Naive thymus-derived CD8-positive, alpha-beta T cell (primary cell): ENCODE measurements at places on chromosomes 16 and 17. TPM values are rescaled to one million over a fixed set of nuclear protein-coding genes. Genes with fewer than 3 reads are reported as not detected.
A peak's percentile ranks its signal among the peaks of the same experiment; 100 is the strongest.

Gene DCXR
- 81.0 TPM for total RNA-seq

Gene CA5A
- not detected for total RNA-seq

Gene THUMPD1
- 83.3 TPM for total RNA-seq

DNA sequence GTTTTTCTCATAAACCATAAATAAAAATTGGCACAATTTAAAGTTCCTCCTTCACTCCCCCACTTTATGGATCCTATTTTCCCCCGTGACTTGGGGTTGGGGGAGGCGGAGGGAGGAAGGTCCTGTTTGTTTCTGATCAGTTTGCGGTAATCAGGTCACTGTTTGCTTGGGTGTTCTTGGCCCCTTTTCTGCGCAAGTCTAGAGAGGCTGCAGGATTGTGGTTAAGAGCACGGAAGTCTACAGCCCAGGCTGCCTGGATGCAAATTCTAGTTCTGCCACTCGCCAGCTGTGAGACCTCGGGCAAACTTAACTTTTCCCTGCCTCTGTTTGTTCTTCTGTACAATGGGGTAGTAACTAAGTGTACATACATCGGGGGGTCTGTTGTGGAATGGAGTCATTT lies 12.1 kb downstream of the ATP2C2 start:
- peaks cover 32% of the 10 kb centered on the region for H3K27me3 ChIP-seq
- DNase-seq = peak; percentile 12
- no peak overlapping the region for H3K27ac ChIP-seq
- peaks cover 1% of the 10 kb centered on the region for H3K4me1 ChIP-seq
- H3K4me3 ChIP-seq = no peak overlapping the region

GRCh38 chr17:4565209-4566141 lies 5.1 kb upstream of the GGT6 start:
- no peaks in the 10 kb centered on the region for H3K36me3 ChIP-seq
- peaks cover 32% of the 10 kb centered on the region for H3K4me1 ChIP-seq
- H3K27me3 ChIP-seq = no peaks in the 10 kb centered on the region
- peak overlapping the region; percentile 67 for H3K27ac ChIP-seq
- no peak for DNase-seq
- peak overlapping the region; percentile 62 for H3K4me3 ChIP-seq

DNA sequence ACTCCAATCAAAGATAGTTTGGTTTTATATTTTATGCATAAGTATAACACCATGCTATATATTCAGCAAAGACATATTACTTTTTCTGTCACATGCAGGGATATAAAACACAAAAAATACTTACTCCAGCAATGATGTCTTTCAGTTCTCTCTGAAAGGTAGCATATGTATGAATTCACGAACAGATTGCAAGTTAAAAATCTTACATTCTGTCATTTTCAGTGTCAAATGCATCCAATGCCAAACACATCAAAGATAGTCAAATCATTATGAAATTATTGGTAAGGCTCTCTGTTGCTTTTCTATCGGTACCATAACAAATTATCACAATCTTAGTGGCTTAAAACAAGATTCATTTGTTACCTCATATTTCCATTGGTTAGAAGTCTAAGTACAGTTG lies 492.0 kb upstream of the KIF2B start:
- no peaks in the 10 kb centered on the region for H3K4me1 ChIP-seq
- no peak overlapping the region for H3K27ac ChIP-seq
- no peaks in the 10 kb centered on the region for H3K27me3 ChIP-seq
- no peak overlapping the region for H3K4me3 ChIP-seq
- no peaks in the 10 kb centered on the region for H3K36me3 ChIP-seq

DNA sequence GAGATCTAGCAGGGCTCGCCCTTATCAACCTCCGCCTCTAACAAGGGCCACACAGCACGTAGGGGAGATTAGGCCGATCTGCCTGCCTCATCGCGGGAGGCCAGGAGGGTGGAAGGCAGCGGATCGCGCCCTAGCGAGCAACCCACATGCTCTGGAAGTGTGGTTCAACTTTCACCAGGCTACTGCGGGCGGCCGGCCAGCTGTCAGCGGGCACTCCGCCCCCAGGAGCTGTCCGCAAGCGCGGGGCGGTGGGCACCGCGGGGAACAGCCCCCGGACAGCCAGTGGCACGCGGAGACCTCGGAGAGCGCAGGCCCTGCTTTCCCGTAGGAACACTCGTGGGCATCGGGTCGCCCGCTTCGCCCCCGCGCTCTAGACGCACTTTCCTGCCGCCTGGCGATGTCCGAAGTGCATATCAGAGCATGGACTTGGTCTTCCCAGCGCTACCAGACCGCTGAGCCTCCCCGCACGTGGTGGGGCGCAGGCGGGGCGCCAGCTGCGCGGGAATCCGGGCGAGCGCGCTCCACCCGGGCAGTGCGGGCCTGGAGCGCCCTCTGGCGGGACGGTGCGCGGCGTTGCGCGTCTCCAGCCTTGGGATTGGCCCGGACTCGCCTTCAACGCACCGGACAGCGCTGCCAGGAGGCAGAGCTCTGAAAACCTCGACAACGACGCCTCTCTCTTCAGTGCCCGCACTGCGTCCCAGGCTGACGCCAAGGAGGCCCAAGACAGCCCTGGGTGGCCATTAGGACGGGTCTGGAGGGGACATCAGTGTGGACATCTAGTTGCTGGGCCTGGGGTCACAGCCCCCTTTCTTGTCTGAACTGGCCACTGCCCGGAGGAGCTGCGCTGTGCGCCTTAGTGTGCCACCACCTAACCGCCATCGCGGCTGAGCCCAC lies 3.6 kb upstream of the ZNHIT3 start:
- peaks cover 13% of the 10 kb centered on the region for H3K27me3 ChIP-seq
- H3K4me1 ChIP-seq = peaks cover 40% of the 10 kb centered on the region
- peaks cover 2% of the 10 kb centered on the region for H3K36me3 ChIP-seq
- no peak overlapping the region for H3K27ac ChIP-seq
- DNase-seq = peak; percentile 55
- H3K4me3 ChIP-seq = peak overlapping the region; percentile 71

DNA sequence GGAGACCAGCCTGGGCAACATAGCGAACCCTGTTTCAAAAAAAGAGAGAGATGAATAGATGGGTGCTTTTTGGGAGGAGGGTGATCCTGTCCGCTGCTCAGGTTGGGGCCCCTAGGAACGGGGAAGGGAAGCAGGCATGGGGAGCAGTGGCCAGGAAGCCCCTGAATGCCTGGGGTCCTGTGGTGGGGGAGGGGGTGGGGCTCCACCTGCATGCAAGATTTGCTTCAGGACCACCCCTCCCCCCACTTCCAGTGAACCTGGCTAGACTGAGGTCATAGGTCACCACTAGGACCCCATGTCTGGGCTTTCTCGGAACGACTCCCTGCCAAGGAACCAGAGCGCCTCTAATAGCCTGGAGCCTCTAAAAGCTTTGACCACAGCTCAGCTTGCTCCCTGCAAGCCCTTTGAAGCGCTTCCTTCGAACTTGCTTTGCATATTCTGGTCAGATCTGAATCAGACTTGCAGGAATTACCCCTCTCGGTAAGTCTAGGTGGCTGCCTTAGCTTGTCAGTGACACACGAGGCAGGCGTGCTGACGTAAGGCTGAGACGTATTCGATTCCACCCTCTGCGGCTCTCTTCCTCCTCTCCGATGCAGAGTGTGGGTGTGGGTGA lies 3.7 kb downstream of the SOCS3 start:
- H3K4me3 ChIP-seq = peak overlapping the region; percentile 74
- peak; percentile 90 for DNase-seq
- peak overlapping the region; percentile 98 for H3K27ac ChIP-seq
- no peaks in the 10 kb centered on the region for H3K27me3 ChIP-seq

DNA sequence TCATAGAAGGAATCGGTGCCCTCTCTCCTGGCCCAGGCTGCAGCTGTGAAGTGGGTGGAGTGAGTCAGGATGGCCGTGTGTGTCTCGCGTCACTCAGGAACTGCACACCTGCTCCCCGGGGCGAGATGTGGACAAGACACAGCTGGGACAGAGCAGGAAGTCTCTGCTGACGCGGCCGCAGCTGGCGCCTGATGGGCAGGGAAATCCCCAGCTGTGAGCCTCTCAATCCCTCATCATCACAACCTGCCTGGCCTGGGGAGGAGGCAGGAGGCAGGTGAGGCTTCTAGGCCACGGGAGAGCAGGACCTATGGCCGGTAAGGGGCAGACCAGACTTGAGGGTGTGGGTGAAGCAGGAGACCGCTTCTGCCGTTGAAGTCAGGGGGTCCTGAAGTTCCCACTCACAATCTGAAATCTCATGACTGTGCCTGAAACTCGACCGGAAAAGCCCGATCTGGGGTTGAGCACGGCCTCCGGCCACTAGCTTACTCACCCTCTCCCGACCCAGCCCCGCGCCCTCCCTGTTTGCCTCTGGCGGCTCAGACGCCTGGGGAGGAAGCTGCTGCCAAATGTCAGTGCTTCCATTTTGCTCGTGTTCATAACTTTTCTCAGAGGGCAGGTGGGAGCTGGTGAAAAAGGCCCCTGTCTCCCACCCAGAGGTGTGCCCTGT lies 1.1 kb upstream of the TRPV3 start:
- DNase-seq = no peak
- H3K36me3 ChIP-seq = no peaks in the 10 kb centered on the region
- H3K27me3 ChIP-seq = no peaks in the 10 kb centered on the region
- no peak overlapping the region for H3K4me3 ChIP-seq
- H3K4me1 ChIP-seq = peaks cover 10% of the 10 kb centered on the region
- H3K27ac ChIP-seq = no peak overlapping the region
